ENCODE measurements at places on chromosomes 7 and 10. TPM values are rescaled to one million over a fixed set of nuclear protein-coding genes. Genes with fewer than 3 reads are reported as not detected.

DNA sequence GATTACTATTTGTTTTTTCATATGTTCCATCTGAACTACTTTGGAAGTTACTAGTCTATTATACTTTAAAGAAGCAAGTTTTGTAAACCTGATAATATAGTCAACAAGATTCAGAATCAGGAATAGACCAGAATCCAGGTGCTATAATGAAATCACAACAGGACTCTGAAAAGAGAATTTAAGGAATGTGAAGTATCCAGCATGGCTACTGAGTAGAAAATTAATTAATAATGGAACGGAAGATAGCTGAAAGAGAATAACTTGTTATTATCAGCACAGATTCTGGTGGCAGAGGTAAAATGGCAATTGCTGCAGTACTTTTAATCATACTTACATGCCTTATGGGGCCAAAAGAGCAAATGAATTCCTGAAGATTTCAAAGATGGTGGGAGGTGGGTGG, 43.1 kb upstream of the CHCHD3 start:
- no peak for DNase-seq

GRCh38 chr10:16195894-16196293, 240.9 kb upstream of the PTER start:
- DNase-seq = no peak

FUOM gene
- 13.3 TPM for polyA plus RNA-seq

DNA sequence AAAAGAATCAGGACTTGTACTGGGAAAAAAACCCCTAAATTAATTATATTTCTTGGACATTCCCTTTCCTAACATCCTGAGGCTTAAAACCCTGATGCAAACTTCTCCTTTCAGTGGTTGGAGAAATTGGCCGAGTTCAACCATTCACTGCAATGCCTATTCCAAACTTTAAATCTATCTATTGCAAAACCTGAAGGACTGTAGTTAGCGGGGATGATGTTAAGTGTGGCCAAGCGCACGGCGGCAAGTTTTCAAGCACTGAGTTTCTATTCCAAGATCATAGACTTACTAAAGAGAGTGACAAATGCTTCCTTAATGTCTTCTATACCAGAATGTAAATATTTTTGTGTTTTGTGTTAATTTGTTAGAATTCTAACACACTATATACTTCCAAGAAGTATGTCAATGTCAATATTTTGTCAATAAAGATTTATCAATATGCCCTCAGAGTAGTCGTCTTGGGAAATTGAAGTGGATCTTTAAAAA, 6.6 kb downstream of the EMX2 start:
- no peak for DNase-seq

DNA sequence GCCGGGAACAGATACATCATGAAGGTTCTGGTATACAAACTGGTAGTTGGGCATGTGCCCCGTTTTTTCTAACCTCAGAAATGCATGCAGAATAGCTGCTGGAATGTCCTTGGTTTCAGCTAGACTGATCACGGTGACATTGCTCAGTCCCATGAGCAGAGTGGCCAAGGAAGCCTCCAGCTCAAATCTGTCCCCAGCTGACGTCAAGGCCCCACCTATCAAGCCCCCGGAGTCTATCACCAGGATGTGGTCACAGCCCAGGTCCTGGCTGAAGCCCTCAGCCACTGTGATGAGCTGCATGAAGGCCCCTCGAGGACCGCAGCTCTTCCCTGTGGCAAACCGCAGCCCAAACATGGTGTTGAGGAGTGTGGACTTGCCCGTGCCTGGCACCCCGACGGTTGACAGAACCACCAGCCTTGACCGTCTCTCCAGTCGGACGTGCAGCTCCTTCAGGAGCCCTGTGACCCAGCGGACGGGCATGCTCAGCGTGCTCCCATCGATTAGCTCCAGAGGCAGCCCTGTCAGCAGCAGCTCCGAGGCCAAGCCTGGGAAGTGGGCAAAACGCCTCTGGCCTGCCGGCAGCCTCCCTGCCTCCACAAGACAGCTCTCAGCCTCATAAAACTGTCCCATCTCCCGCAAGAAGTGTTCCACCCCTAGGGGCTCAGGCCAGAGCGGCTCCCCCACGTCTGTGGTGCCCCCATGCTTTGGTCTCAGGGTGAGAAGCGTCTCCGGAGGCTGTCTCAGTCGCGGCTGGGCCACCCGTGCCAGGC, 7.8 kb upstream of the MRPS24 start:
- DNase-seq = no peak

- no peak for DNase-seq
Observed at GRCh38 chr7:26964156-26964808, 99.9 kb upstream of the SKAP2 start.

- DNase-seq = no peak
Observed at GRCh38 chr10:11685787-11686218, 56.4 kb upstream of the ECHDC3 start.

DNA sequence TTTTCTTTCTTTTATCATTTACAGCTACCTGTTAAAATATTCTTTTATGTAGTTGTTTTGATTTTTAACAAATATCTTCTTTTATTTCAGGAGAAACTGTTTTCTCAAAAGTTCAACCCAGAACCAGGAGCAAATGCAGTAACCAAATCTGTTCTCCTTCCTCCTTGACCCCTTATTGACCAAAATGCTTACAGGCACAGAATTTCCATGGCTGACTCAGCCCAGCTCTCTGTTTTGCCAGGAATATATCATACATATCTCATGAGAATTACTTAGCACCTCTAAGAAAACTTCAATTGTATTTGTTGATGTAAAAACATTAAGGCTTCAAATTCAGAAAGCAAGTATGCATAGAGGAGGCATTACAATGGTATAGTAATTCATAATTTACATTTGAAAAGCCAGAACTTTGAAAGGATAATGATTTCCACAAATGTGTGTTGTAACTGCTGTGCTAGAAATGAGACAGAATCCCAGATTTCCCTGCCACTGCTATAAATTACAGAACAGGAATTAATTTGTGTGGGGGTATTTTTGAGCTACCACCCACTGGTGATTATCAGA, 2.2 kb downstream of the GSAP start:
- no peak for DNase-seq

PHYHIPL gene
- 17.2 TPM for polyA plus RNA-seq

- DNase-seq = no peak
Observed at GRCh38 chr7:116582806-116583444, 58.1 kb downstream of the CAV1 start.

- DNase-seq = no peak
Observed at GRCh38 chr10:21832821-21833130, 170.8 kb downstream of the DNAJC1 start.

DNA sequence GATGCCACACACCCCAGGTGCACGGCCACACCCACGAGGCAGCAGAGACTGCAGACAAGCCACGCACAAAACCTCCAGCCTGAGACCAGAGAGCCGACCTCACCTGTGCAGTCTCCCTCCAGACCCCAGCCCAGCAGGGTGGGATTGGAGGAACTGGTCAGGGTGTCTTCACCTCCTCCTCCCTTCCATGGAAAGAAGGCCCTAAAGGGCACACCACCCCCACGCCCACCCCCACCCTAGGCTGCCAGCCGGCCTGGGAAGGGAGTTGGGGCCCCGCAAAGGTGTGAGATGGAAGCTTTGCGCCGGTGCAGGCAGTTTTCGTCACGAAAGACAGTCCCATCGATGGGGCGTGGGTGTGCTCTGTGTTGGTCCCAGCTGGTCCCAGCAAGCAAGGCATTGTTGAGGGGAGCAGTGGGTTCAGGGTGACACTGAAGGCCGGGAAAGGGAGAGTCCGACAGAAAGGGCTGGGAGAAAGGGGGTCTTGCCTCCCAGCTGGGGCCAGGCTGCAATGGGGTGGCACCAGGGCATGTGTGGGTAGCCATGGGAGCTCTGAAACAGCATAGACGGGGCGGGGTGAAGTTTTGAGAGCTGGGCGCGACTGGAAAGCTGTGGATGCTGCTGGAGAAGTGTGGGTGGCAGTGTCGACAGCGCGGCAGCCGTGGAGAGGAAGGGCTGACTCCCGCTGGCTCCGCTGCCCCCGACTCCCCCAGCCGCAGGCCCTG, 349.2 kb downstream of the GLRX3 start:
- no peak for DNase-seq

DNA sequence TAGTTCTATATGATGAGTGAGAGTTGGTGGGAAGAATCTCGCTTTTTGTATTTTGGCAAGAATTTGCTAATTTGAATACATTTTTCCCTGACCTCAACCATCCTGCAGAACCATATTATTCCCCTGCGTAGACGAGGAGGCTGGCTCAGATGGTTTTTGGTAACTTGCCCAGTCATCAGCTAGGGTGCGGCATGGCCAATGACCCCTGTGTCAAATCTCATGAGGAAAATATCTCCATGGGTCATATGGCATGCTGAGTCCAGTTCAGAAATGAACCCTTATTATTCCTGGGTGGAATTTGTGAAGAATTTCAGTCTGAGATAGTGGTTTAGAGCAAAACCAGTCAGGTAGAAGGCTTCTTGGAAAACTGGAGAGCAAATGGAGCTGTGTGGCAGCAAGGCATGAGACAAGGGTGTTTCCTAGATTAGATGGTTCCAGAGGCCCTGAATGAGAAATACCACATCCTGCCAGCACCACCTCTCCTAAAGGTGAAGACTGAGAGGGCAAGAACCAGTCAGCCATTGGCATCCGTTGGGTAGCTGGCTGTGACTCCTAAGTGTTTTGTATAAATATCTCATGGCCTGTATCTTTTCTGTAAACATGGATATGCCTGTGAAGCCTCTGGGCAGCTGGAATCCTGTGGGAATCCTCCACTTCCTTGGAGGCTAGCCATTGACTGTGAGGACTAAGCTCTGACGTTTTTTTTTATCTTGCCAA, 5.8 kb upstream of the UPP1 start:
- no peak for DNase-seq

- DNase-seq = peak; percentile 87
Observed at GRCh38 chr10:96130326-96130995, 364 bp downstream of the ZNF518A start.

- no peak for DNase-seq
Observed at GRCh38 chr10:62459500-62459899, 85.3 kb downstream of the ZNF365 start.

DNA sequence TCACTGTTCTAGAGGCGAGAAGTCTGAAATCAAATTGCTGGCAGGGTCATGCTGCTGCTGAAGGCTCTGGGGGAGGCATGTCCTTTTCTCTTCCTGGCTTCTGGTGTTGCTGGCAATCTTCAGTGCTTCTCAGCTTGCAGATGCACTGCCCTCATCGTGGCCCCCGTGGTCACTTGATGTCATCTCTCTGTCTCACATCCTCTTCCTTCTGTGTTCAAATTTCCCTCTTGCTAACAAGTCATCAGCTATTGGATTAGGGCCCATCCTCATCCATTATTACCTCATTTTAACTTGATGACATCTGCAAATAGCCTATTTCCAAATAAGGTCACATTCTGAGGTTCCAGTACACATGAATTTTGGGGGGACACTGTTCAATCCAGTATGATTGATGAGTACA, 36.6 kb upstream of the SRGN start:
- no peak for DNase-seq

COL13A1 gene
- polyA plus RNA-seq = 19.5 TPM

CFAP70 gene
- 14.1 TPM for polyA plus RNA-seq

TSPAN13 gene
- polyA plus RNA-seq = 30.2 TPM

DNA sequence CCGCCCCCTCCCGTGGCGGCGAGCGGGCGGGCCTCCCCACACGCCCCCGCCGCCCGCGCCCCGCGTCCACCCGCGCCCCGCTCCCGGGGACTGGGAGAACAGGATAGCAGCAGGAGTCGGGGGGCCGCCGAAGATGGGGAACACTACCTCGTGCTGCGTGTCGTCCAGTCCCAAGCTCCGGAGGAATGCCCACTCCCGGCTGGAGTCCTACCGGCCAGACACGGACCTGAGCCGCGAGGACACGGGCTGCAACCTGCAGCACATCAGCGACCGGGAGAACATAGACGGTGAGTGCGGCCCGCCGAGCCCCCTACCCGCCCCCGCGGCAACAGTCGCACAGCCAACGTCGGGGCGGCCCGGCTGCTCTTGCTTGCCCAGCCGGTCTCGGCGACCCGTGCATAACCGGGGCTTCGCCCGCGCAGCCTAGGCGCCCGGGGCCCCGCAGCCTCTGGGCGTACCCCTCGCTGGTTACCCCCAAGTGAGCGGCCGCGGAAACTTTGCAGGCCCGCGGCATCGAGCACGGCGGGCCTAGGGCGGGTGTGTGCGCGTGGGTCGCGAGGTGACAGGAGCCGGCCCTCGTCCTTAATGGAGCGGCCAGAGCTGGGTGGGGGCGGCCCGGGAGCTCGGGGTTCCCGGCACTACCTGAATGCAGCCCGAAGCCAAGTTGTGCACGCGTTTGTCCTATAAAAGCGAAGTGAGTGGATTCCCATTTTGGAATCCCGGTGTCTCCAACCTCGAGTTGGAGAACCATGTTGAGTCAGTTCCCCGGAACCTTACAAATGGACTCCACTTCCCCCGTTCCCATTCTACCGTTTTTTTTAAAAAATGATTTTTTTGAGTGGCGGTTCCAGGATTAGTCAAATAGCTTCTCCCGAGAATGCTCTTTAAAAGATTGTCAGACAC, 863 bp downstream of the CCNY start:
- no peak for DNase-seq

GRCh38 chr10:122328676-122329075, 45.8 kb upstream of the PLEKHA1 start:
- DNase-seq = no peak

NPC1L1 gene
- polyA plus RNA-seq = 3.2 TPM

GRCh38 chr10:91602868-91603568, 29.9 kb downstream of the PPP1R3C start:
- DNase-seq = no peak

DNA sequence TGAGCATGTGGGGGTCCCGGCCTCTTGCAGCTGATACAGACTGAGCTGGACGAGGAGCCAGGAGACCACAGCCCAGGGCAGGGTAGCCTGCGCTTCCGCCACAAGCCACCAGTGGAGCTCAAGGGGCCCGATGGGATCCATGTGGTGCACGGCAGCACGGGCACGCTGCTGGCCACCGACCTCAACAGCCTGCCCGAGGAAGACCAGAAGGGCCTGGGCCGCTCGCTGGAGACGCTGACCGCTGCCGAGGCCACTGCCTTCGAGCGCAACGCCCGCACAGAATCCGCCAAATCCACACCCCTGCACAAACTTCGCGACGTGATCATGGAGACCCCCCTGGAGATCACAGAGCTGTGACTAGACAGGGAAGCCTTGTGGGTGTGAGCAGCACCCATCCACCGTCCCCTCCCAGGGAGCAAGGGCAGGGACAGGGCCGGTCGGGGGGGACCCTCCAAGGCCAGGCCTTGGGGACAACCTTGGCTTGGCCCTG, 36.1 kb downstream of the PSAP start:
- no peak for DNase-seq

DNA sequence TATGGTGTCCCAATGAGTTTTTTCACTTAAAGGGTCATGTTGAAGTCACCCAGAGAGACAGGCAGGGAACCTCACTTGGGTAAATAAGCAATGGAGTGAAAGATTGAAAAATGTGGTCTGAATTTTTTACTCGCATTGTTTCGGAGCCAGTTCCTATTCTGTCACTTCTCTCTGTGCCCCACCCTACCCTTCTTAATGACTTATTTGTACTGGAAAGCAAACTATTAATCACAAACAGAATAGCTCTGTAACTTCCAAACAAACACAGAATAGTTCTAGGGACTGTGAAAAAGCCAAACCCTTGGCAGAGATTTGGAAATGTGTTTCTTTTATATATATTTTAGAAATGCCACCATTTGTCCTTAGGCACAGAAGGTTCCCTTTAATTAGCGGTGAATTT, 76.0 kb downstream of the LRMDA start:
- no peak for DNase-seq

GRCh38 chr10:79487296-79488194, 24.8 kb upstream of the EIF5AL1 start:
- no peak for DNase-seq

GRCh38 chr7:112140600-112140999, 65.6 kb downstream of the DOCK4 start:
- DNase-seq = no peak

Data from right renal cortex interstitium (tissue), 3 donors.